ENCODE measurements at places on chromosomes 4 and X.

GRCh38 chrX:123504047-123504446 lies 228.8 kb downstream of the THOC2 start:
- no peak for DNase-seq

DNA sequence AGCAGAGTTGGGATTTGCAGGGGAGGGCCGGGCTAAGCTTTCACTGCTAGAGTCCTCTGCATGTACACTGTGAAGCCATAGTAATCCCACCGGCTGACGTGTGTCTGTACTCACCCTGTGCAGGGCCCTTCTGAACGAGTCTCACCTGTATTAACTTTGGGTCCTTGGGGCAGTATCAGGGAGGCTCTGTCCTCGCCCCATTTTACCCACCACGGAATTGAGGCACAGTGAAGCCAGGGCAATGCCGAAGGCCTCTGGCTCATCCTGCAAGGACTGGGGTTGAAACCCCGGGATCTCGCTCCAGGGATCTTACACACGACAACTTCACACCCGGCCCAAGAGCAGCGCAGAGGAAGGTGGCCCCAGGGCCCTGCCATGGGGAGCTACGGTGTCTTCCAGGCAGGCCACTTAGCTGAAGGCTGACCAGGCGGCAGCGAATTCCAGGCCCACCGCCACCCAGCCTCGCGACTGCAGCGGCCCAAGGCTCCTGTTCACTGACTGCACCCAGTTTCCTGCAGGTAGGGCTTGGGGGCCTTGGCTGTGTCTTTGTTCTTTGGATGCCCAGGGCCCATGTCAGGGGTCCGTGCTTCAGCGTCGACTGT lies 75.5 kb upstream of the ADRA2C start:
- DNase-seq, result no peak

DNA sequence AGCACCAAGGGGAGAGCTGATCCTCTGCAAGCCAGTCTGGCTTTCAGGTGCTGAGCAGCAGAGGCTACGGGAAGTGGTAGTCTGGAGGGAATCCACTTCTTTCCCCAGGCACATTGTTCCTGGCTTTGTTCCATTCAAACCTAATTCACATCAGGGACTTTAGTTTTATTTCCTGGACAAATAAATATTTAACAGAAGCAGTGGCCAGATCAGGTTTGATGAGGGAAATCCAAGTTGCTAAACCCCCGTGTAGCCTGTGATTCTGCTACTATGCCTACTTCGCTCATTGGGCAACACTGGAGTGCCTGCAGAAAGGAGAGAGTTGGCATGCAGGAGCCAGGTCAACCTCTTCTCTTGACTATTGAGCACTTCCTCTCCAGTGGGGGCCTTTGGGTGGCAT lies 13.8 kb upstream of the STBD1 start:
- DNase-seq, result no peak

DNA sequence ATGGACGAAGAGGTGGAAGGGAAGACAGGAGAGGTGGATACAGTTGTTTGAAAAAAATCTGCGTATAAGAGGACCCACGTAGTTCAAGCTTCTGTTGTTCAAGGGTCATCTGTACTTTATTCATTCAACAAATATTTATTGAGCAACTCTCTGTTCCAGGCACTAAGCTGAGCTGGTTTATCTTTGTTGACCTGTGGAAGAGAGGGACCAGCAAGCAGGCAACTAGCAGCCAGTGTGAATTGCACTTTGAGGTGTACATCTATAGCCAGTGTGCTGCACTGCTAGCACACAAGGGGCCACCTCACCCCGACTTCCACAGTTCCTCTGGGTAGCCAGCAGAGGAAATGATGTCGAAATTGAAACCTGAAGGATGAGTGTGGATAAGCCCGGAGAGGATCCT lies 191.4 kb downstream of the SOWAHB start:
- no peak for DNase-seq

- no peak for DNase-seq
These were observed 18.9 kb downstream of the TMPRSS11E start for GRCh38 chr4:68466185-68466584.

GRCh38 chr4:11263208-11263607 lies 165.5 kb downstream of the HS3ST1 start:
- DNase-seq, result no peak

DNA sequence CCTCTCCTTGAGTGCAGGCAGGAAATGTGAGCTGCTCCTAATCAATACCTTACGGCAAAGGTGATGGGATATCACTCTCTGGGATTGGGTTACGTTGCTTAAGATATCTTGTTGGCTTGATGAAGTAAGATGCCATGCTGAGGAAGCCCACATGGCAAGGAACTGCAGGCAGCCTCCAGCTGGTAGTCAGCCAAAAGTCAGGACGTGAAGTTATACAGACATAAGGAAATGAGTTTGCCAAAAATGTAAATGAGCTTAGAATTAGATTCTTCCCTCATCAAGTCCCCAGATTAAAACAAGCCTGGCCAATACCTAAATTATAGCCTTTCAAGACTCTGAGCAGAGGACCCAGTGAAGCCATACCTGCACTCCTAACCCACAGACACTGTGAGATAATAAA lies 155.0 kb downstream of the QDPR start:
- no peak for DNase-seq

DNA sequence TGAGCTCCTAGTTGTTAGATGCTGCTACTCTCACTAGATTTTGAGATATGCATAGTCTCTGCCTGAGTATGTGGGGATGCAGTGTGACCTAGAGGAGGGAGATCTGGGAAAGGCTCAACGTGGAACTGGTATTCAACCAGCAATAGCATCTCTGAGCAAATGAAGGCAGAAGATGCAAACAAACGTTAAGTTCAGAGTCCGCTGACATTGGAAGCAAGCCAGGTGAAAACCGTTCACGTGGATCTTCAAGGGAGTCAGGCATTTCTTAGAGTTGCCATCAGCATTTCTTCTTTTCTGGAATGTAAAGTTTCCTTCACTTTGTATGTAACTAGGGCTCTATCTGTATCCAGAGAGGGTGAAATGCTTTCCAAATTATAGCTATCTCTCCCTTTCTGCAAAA lies 59.9 kb downstream of the C4orf51 start:
- no peak for DNase-seq

GRCh38 chr4:1652088-1652487 lies 32.0 kb downstream of the FAM53A start:
- DNase-seq, result no peak

DNA sequence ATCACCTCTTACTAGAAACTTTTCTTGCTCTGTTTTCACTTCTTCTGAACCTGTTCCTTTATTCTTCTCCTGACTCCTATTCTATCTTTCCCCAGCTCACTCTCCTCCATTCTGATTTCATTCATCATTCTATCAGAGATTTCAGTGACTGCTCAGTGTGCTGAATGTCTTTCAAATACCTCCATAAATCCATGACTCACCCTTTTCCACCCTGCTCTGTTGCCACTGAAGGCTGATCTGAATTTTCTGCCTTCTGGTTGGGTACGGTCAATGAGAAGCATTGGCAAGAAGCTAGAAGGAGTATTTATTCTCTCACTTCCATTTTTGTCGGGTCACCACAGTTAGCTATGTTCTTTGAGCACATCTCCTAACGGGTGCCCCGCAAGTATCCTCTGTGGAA lies 265.9 kb downstream of the CBLL2 start:
- DNase-seq, result no peak

- DNase-seq, result no peak
These were observed 36.8 kb upstream of the SFRP2 start for GRCh38 chr4:153825691-153826090.

DNA sequence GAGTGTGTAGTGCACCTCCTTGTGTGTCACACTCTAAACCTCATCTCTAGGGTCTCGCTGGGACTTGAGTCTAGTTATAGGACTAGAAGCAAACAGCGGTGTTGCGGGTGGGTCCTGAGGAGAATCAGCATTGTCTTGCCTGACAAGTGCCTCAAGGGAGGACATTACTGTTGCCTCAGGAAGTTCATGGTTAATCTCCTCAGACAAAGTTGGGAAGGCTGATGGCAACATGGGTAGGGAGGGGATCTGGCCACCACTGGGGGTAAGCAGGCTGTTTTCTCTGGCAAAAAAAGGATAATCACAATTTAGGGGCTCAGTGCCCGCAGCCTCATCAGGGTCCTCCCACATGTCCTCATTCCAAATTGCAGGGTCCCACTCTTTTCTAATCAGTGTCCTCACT lies 12.4 kb downstream of the ASB12 start:
- no peak for DNase-seq

DNA sequence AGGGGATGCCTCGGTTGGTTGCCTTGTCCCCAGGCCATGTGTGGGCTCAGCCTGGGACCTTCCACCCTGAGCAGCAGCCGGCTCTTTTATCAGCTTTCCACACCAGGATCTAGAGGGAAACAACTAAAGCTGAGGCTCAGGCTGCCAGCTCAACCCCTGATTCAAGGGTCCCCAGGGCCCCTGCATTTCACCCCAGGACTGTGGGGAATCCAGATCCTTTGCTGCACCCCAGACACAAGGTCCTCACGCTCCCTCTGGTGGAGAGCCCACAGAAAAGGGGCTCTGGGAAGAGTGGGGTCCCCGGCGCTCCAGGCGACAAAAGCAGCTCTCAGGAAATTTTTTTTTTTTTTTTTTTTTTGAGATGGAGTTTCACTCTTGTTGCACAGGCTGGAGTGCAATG lies 64.3 kb downstream of the ZFYVE28 start:
- no peak for DNase-seq

GRCh38 chrX:119738742-119739141 lies 19.6 kb upstream of the SOWAHD start:
- DNase-seq, result no peak

DNA sequence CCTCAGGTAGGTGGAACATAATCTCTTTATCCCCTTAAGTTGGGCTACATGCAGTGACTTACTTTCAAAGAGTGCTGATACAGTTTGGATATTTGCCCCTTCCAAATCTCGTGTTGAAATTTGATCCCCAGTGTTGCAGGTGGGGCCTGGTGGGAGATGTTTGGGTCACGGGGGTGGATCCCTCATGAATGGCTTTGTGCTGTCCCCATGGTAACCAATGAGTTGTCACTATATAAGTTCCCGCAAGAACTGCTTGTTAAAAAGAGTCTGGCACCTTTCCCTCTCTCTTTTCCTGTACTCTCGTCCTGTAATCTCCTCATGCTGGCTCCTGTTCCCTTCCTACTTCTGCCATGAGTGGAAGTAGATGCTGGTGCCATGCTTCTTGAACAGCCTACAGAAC lies 71.3 kb downstream of the GLRA3 start:
- DNase-seq, result no peak

GRCh38 chr4:64130907-64131306 lies 278.3 kb downstream of the TECRL start:
- no peak for DNase-seq

DNA sequence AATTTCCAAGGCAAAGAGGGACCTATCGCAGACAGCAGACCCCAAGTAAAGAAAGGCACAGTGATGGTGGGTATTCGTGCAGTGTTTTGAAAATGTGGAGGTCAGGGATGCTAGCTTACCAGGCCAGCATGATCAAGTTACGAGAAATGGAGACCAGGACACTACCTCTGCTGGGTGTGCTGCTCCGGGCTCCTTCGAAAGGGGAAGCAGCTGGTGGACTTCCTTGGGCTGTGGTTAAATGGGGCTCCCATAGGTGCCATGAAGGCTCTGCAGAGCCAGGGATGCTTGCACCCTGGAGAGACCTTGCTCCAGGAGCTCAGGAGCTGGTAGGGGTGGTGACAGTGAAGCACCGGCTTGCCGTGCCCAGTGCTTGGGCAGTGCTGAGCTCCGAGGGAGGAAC lies 68.8 kb downstream of the TBL1X start:
- DNase-seq, result no peak

GRCh38 chrX:143634309-143634662 lies 1.6 kb downstream of the SLITRK4 start:
- no peak for DNase-seq

DNA sequence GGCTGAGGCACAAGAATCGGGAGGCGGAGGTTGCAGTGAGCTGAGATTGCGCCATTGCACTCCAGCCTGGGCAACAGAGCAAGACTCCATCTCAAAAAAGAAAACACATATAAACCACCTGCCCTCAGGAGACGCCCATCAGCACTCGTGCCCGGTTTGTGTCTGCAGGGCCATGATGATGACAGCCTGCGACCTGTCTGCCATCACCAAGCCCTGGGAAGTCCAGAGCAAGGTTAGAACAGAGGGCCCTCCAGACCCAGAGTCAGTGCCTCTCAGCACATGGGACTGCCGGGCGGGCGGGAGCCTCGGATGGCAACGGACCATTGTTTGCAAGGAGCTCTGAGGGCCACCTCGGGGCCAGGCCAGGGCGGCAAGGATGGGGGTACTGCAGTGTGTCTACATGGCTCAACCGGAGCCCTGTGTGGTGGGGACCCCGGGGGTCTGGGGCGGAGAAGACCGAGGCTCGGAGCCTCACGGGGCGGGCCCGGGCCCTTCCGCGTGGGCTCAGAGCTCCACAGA lies 9.3 kb downstream of the ATP5ME start:
- no peak for DNase-seq

DNA sequence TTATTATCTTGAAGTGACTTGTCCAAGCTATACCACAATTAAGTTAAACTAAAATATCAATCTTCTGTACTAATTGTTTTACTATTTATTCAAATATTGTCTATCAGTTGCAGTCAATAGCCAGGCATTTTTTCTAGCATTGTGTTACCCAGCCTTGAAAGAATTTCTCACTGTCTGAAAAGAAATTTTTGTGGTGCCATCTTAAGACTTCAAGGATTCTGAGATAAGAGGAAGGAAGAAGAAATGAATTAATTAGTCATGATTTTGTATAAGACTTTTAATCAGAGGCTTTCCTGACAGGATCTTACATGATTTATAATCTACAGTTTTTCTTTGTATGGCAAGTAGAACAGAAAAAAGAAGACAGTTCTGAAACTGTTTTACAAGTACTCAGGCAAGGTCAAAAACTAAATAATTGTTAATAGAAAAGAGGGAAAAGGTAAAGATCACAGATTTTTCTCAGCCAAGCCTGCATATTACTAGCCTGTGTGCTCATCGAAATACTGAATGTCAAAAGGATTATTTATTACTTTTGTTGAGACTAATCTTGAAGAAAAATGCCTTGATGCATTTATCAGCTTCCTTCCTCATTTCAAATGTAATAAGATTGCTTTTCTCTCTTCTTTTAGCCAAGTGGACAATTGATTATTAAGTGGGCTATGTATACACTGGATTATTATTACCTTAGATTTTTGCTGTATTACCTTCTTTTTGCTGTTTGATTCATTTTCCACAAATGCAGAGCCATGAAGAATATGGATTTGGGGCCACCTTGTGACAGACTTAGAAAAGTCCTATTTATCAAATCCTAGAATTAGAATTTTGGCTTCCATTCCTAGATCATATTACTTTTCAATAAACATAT lies 53.8 kb downstream of the CXCL1 start:
- DNase-seq, result no peak

DNA sequence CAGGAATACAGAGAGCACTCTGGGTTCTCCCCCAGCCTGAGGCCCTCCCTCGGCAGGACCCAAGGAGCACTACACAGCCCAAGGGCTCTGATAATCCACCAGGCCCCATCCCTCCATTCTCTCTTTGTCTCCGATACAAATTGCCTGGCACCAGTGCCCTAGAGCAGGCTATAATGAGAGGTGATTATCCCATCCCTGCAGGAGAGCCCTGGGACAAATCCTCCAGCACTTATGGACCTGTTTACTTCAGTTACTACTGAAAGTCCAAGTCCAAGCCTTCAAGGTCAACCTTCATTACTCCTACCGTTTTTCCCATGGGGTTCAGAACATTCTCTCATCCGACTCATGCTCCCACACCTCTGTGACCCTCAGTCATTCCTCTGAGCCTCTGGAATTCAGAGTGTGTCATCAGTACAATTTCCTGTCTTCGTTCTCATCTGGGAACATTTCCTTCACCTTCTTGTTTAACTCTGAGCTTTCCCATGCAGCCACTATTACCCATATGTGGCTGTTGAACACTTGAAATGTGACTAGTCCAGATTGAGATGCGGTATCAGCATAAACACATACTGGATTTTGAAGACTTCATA lies 299.0 kb downstream of the RAPGEF2 start:
- no peak for DNase-seq
